Activated CD4-positive, alpha-beta T cell treated with anti-CD3 and anti-CD28 coated beads, Interleukin-2, amount 10 ng/mL, durations not matched to agents 7 days and 5 days (primary cell): ENCODE measurements at places on chromosomes 12 and 14. TPM values are rescaled to one million over a fixed set of nuclear protein-coding genes. Genes with fewer than 3 reads are reported as not detected.
A peak's percentile ranks its signal among the peaks of the same experiment; 100 is the strongest.

GRCh38 chr12:123690191-123690840 is 19.4 kb downstream of the TCTN2 start:
- DNase-seq, result no peak

DNA sequence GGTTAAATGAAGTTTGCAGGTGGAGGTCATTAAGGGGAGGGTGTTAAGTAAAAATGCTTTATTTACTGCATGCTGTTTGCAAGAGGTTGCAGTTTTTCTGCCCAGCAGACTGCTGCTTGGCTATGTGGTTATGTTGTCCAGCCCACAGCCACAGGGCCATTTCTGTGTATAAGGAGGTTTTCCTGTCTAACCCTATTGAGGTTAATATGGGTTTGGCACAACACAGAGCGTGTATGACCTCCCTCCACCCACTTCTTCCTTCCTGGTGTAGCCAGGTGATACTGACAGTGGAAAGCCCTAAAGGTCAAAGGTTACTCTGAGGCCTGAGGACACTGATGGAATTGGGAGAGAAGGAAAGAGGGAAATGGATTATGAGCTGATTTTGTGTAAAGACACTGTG is 253.7 kb upstream of the PWP1 start:
- DNase-seq, result no peak

Gene METTL1
- total RNA-seq, result 13.4 TPM

DNA sequence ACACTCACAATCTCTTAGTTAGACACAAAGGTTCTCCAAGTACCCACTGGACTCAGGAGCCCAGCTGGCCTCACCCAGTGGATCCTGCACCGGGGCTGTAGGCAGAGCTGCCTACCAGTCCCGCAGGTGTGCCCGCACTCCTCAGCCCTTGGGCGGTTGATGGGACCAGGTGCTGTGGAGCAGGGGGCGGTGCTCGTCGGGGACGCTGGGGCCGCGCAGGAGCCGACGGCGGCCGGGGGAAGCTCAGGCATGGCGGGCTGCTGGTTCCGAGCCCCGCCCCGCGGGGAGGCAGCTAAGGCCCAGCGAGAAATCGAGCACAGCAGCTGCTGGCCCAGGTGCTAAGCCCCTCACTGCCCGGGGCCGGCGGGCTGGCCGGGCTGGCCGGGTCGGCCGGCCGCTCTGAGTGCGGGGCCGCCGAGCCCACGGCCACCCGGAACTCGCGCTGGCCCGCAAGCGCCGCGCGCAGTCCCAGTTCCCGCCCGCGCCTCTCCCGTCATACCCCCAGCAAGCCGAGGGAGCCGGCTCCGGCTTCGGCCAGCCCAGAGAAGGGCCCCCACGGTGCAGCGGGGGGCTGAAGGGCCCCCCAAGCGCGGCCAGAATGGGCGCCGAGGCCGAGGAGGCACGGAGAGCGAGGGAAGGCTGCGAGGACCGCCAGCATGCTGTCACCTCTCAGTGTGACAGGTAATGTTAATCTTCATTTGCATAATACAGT is 506.8 kb downstream of the LRFN5 start:
- no peak for DNase-seq

Gene NEUROD4
- not detected for total RNA-seq

Gene HCAR2
- total RNA-seq, result not detected

DNA sequence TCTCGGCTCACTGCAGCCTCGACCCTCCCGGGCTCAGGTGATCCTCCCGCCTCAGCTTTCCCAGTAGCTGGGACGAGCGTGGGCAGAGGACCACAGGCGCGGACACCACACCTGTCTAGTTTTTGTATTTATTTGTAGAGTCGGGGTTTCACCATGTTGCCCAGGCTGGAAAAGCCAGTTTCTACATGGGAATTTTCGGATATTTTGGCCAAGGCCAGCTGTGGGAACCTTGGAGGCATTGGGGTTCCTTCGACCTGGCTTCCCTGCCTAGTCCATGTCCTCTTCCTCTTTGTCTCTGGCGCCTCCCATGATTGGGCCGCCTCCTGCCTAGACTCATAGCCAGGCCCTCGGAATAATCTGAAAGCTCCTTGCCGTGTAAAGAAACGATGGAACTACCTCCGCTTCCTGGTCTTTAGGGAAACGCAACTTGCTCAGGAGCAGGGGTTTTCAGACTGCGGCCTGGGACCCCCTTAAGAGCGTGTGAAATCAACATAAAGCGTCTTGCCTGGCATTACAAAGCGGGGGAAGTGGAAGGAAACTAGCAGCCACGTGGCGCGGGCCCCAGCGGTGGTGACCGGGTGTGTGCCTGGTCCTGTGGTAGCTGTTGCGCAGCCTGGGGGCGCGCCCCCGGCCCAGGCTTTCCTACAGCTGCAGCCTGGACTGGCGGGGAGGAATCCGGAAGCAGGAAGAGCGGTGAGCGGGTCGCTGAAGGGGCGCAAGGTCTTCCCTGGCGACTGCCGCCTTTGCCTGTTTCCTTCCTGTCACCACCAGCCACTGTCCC is 1.4 kb upstream of the HSP90AA1 start:
- DNase-seq, result peak; percentile 53

Gene SLC16A7
- total RNA-seq, result 46.7 TPM

- DNase-seq, result no peak
Observed at GRCh38 chr14:35509846-35510245, 24.1 kb upstream of the INSM2 start.

Gene ANKRD33
- not detected for total RNA-seq

DNA sequence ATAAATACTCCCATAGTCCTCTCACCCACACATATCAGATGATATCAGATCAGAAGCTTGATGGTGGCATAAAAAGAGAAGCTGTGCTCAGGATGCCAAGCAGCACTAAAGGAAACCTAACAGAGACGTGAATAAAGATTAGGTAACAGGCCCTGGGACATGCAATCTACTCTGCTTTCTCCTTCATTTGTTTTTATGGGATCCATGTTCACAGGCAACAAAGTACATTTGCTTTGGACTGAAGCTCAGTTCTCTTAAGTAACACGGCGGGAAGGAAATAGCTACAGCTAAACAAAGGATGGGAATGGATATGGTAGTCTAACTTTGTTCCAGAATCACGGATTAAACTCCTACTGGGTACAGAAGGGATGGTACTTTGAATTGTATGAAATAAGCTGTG is 119.5 kb downstream of the TTC7B start:
- DNase-seq, result no peak

- DNase-seq, result no peak
Observed at GRCh38 chr12:71312768-71313403, 126.7 kb upstream of the LGR5 start.

Gene RNASE3
- not detected for total RNA-seq

Gene TRMT5
- 8.2 TPM for total RNA-seq

Gene SOAT2
- 1.7 TPM for total RNA-seq

- DNase-seq, result no peak
Observed at GRCh38 chr12:130947028-130947613, 6.6 kb upstream of the ADGRD1 start.

Gene CLEC12A
- total RNA-seq, result 0.83 TPM
